ENCODE measurements at places on chromosomes 11 and 22.

GRCh38 chr11:129148487-129148886 is 43.6 kb downstream of the ARHGAP32 start:
- no peak for DNase-seq

DNA sequence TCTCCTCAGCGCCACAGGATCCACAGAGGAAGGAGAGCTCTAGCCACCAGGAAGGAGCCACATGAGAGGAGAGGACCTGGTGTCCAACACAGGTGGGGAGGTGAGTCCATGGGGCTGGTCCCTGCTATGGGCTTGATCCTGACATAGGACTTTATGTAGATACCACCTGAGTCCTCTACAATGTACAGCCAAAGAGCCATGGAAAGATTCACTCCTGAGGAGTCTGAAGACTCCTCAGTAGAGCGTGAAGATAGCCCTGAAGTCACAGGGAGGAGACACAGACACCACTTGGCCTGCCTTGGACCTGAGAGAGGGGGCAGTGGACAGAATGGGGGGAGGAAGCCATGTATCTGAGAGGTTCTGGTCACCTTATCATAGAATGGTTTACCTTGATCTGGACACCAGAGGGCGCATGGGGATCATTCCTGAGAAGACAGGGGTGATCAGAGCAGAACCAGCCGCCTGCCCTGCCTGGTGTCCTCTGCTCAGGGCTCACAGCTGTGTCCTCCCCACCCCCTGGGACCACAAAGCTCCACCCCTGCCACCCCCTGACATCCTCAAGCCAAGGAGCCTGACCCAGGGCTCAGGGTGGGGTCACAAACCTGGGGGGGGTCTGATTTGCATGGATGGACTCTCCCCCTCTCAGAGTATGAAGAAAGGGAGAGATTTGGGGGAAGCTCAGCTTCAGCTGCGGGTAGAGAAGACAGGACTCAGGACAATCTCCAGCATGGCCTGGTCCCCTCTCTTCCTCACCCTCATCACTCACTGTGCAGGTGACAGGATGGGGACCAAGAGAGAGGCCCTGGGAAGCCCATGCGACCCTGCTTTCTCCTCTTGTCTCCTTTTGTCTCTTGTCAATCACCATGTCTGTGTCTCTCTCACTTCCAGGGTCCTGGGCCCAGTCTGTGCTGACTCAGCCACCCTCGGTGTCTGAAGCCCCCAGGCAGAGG is 77.0 kb downstream of the ZNF280B start:
- DNase-seq: peak; percentile 39

DNA sequence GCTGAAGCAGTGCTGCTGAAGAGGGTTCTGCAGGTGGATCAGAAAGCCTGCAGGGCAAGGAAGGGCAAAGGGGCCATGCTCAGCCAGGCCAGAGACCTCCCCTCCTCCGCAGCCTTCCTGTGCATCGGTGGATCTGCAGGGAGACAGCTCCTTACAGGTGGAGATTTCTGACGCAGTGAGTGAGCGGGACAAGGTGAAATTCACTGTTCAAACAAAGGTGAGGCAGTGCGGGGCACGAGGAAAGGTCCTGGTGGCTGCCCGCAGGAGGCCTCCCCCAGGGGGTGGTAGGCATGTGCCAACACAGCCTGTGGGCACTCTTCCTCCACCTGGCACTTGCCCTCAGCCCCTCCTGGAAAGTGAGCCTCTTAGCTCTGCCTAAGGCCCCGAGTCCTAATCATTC is 8.6 kb downstream of the CFL1 start:
- no peak for DNase-seq

- DNase-seq: no peak
Observed at GRCh38 chr11:35611741-35612140, 6.5 kb upstream of the FJX1 start.

GRCh38 chr22:32781695-32782094 is 19.8 kb upstream of the TIMP3 start:
- DNase-seq: no peak

GRCh38 chr11:93477684-93478234 is 65.4 kb downstream of the SMCO4 start:
- DNase-seq: no peak

DNA sequence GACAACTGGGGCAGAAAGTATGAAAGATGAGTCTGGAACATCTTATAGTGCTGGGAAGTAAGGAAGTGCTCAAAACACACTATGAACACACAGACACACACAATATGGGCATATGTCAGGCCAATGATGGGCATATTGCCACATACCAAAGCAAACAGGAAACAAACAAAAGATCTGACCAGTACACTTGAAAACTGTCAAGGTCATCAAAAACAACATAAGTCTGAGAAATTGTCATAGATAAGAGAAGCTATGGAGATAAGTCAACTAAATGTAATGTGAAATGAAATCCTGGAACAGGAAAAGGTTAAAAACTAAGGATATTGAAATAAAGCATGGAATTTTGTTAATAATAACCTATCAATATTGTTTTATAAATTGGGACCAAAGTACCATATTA is 46.4 kb downstream of the GUCY1A2 start:
- no peak for DNase-seq

DNA sequence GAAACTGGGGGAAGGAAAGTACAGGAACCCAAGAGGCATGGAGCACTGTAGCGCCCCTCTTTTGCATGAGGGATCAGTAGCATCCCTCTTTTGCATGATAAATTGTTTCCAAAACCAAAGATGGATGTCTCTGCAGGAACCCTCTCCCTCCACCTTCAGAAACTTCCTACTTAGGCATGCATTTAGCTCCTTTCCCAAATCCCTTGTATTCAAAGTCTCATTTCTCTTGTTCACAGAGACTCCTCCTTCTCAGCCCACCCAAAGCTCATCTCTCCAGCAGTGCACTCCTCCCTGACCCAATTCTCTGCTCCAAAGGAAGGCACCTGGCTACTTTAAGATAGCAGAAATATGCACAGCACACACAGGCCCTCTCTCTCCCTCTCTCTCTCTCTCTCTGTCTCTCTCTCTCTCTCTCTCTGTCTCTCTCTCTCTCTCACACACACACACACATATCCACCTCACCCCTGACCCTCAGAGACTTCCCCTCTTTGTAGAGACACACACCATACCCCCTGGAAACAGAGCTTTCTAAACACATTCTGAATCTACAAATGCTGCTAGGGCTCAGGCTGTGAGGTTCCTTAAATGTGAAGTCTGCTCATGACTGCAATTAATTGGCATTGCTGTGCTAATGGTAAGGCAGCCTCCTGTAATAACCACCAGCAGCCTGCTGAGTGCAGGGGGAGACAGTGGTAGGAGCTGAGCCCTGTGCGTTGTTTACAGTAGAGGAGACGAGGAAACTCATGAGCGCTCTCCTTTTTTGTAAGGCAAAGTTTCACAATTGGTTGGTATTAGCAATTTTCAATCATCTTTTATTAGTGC is 519.6 kb downstream of the NTM start:
- DNase-seq: no peak

DNA sequence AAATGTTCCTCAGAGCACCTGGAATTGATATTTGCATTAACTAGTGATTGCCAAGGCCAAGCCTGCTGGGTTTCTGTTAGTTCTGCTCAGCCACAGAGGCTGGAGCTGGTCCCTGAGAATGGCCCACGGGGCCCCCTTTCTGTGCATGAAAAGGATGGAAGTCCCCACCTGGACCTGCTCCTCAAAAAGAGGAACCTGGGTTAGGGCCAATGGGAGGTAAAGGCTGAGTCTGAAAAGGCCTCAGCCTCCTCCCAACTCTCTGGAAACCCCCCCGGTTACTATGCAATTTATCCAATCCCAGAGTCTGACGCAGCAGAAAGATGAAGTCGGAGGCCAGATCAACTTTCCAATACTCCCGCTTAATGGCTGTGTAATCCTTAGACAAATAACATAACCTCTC is 6.8 kb upstream of the CREB3L1 start:
- no peak for DNase-seq

- DNase-seq: no peak
Observed at GRCh38 chr11:101061606-101062005, 68.0 kb downstream of the PGR start.

- peak; percentile 14 for DNase-seq
Observed at GRCh38 chr22:29907753-29908515, 25.0 kb downstream of the MTMR3 start.

GRCh38 chr11:15911377-15912044 is 444.8 kb downstream of the SOX6 start:
- no peak for DNase-seq

DNA sequence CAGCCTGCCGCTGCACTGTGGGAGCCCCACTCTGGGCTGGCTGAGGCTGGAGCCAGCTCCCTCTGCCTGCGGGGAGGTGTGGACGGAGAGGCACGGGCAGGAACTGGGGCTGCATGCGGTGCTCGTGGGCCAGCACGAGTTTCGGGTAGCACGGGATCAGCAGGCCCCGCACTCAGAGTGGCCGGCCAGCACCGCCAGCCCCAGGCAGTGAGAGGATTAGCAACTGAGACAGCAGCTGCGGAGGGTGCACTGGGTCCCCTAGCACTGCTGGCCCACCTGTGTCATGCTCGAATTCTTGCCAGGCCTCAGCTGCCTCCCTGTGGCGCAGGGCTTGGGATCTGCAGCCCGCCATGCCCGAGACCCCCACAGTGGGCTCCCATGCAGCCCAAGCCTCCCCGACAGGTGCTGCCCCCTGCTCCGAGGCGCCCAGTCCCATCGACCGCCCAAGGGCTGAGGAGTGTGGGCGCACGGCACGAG is 24.0 kb upstream of the OR5B21 start:
- DNase-seq: no peak

GRCh38 chr11:64537876-64538275 is 53.1 kb upstream of the SLC22A12 start:
- no peak for DNase-seq

DNA sequence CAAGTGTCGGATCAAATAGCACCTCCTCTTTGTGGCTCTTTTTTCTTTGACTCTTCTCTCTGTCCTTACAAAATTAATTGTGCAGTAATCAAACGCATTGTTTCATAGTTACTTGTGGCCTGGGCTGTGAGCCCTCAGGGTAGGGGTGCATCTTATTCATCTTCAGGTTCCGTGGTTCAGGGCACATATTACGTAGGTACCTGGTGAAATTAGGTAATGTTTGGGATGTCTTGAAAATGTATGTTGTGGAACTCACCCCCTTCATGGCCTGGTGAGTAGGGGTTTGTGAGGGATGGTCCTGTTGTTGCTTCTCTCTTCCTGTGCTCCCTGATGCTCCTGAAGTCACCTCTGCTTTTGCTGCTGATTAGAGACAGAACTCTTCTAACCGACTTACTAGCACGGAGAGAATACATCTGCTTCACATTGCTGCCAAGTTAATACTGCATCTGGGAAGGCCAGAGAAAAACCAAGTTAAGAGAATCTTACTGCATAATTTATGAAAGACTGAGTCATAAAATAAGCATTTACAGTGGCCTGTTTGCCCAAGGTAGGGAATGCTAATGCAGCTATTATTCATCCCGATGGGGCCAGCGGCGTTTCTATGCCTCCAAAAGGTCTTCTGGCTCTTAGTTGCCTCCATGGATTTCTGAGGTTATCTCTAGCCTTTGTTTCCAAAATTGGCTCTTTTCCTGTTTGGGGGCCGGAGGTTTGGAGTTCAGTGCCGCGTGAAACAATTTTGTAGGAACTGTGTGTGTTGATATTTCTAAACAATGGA is 66.9 kb downstream of the TBC1D22A start:
- DNase-seq: no peak

DNA sequence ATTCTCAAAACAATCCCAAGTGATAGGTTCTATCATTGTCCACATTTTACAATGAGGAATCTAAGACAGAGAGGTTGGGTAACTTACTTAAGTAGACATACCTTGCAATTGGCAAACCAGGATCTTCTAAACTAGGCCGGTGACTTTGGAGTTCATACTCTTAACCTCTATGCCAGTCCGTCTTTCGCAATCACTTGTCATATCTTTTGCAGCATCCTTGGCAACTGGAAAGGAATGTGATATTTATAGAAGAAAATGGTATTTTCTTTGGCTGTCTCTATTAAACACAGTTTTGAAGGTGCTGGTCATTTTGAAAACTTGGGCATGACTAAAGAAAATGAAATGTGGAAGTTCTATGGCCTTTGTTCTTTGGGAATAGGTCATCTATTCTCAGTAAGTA is 556.5 kb downstream of the NELL1 start:
- no peak for DNase-seq
